Activated CD4-positive, alpha-beta T cell treated with anti-CD3 and anti-CD28 coated beads, Interleukin-2, Interleukin-4, amounts not matched to agents 100 ng/mL and 50 ng/mL, durations not matched to agents 16 hours and 8 hours (primary cell): ENCODE measurements at places on chromosomes 1 and 21.

- DNase-seq: no peak
These were observed 1.8 kb downstream of the RD3 start for GRCh38 chr1:211490038-211490678.

GRCh38 chr21:31921079-31921478, 48.3 kb downstream of the HUNK start:
- no peak for DNase-seq

- DNase-seq: no peak
These were observed 23.1 kb upstream of the PAXBP1 start for GRCh38 chr21:32794644-32795079.

- DNase-seq: no peak
These were observed at the start of gene PLA2G5 for GRCh38 chr1:20069874-20070273. Gene PLA2G5, plus strand, starts transcription at chr1:20070194. Its CDS starts 14,637 bp downstream, at chr1:20084831.

GRCh38 chr21:44708866-44709425, 2.4 kb downstream of the TSPEAR start:
- no peak for DNase-seq

GRCh38 chr1:118081387-118081786, 103.6 kb downstream of the SPAG17 start:
- peak; percentile 15 for DNase-seq

GRCh38 chr21:46371204-46372013, 47.5 kb downstream of the PCNT start:
- DNase-seq: no peak

GRCh38 chr1:61389926-61390845, 307.8 kb downstream of the NFIA start:
- DNase-seq: no peak

- DNase-seq: no peak
These were observed 3.8 kb upstream of the SLC26A9 start for GRCh38 chr1:205947024-205947423.

DNA sequence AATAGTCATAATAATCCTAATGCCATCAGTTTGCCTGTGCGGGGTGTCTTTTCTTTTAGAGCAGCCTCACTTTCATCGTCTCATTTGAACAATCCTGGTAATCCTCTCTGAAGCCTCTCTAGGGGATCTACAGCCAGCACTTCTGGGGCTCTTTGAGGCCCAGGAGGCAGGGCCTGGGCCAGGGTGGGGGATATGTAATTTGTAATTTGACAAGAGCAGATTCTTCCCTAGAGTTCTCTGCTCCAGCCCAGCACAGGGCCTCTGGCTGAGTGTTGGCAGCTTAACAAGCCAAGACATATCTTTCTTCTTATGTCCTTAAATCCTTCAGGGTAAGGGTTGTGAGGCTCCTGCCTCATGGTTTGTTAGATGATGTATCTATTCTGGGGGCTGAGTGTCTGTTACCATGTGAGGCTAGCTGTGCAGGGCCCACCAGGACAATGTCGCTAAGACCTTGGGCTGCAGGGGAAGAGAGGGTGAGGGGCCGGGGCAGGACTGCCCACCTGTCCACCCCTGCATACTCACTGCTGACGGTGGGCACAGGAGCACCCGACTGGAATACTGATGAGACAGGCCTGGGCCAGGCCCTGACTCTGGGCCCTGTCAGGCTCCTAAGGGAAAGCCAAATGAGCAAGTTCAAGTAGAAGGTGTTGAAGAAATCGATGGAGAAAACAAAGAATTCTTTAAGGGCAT, 45.3 kb upstream of the PARP1 start:
- no peak for DNase-seq

DNA sequence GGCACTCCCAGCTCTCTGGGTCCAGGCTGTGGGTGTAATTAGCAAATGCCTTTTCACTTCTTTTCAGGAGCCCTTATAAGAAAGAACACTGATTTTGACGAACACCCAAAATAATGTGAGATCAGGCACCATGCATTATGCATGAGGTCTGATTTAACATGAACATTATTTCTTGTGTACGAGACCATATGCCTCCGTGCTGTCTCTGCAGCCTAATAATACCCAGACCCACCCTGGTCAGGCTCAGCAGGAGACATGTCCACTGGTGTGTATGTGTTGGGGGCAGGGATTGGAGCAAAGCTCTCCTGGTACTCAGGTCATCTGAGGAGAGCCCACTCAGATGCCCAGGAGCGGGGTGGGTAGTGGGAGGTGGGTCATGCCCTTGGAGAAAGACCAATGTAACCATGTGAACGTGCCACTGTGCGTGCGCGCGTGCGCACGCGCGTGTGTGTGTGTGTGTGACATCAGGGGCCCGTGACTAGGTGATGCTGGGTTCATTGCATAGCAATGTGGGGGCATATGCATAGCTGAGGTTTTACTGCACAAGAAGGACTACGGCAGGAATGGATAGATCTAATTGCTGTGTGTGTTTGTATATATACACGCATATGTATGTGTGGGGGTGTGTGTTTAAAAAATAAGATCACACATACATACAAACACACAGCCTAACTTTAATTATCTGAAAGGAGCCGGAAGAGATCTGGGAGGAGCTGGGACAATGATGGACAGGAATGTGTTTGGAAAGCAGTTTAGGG, 7.1 kb downstream of the POU3F1 start:
- DNase-seq: no peak

DNA sequence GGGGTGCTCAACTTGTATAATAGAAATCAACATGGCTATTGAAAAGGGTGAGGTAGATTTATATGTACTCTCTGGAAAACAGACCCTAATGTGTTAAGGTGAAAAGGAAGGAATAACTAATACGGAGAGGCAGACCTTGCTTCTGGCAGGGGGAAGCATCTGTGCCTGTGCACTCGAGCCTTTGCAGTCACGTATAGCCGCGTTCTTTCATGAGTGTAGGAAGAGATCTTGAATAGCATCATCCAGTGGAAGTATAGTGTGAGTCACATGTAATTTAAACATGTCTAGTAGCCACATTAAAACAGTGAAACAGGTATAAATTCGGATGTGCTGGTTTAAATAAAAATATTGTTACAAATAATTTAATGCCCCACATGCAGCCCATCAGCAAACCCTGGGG, 3.0 kb downstream of the A3GALT2 start:
- no peak for DNase-seq

- no peak for DNase-seq
These were observed 39.0 kb downstream of the NEXN start for GRCh38 chr1:77927414-77927813.

- no peak for DNase-seq
These were observed 1.7 kb downstream of the WASF2 start for GRCh38 chr1:27487966-27488884.

DNA sequence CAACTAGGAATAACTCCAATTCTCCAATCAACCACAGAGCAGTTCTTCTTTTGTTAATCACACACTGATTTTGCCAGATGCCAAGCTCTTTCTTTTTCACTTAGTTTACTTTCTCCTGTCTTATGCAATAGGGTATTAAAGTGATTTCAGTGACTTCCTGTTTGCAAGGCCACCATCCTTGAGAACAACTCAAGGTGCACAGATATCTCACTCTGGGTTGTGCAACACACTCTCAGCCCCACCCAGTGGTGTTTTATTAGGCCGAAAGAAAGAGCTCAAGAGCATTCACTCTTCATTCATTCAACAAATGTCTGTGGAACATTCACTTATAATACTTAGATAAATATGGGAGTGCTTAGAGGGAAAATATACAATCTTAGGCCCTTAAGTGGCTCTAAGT, 352.5 kb downstream of the ZNF326 start:
- DNase-seq: no peak

DNA sequence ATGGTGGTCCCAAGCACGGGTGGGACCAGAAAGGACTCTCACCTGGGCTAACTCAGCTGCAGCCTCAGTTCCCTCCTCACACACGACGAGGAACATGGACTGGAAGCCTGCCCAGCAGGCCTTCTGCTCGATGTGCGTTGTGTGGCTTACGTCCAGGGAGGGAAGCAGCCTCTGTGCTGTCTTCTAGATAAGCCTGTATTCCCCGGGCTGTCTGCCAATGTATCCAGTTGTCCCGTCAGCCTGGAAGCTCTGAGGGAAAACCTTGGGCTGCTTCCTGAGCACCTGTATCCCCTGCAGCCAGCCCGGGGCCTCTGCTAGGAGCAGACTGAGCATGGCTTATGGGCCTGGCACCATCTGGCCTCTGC, 10.5 kb downstream of the PCSK9 start:
- DNase-seq: no peak

DNA sequence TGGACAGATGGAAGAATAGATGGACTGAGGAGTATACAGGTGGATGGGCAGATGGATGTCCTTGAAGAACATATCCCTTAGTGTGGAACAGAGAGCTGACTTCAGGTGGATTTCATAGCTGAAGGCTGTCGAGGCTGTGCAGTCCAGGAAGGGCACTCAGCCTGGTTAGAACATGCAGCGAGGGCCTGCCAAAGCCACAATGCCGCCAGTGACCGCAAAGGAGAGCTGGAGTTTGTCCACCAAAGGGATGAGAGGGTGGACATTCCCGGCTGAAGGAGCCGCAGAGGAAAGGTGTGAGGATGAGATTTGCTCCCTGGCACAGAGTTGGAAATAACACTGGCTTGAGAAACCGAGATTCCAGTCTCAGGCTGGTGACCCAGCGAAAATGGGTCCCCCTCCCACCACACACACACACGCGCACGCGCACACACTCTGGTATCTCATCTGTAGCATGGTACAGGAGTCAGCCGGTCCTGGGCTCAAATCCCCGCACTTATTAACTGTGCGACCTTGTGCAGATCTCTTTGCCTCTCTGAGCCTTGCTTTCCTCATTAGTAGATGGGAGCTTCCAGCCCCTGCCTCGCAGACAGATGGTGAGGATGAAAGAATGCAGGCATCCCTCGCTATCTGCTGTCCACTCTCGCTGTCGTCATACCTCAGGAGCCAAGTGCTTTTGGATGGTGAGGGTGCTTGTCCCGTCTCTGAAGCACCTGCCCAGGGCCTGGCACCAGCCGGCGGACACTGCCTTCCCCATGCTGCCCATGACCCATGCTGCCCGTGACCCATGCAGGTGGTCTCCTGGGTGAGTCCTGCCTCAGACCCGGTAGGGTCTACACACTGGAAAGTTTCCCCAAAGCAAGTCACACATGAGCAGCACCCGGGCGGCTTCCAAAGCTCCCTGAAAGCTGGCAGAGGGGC, 26.8 kb upstream of the EFHD2 start:
- no peak for DNase-seq

DNA sequence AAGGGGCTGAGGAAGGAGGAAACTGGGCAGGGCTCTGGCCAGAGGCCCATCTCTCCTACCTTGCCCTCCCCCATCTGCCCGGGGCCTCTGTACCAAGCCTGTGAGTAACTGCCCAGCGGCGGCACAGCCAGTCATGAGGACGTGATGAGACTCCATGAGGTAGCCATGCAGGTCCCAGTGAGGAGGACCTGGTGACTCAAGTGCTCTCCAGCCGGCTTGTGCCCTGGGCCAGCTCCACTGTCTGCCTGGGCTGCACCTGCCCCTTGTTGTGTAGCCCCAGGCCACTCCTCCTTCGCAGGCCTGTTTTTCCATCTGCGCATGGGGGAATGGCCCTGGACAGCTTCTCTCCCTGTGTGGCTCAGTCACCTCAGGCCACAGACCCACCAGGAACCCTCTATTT, 42.0 kb upstream of the PADI1 start:
- no peak for DNase-seq

DNA sequence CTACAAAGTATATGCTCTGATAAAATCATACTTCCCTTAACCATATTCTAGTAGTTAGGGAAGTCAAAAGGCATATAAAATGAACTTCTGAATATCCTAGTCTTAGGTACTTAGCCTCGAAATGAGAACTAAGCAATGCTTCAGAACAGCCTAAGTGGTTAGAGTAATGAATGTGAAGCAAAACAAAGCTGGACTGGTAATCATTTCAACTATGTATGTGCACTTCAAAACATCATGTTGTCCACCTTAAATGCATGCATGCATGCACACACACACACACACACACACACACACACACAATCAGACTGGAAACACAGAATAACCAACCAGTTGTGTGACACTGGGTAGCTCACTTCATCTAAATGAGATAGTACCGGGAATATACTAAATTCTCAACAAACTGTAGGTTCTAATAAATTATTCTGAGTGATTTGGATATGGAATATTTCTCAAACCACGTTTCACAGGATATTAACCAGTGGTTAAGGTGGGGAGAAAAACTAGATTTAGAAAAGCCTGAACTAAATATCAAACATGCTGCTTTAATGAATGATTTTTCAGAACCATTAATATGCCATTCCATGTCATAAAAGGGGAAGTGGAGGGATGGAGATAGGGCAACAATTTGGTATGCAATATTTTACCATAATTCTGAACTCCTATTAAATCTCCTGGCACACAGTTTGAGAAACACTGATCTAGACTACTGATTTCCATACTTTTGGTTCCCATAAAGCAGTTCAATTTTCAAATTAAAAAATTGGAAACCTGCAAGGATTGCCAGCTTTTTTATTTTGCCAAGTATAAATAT, 19.5 kb downstream of the RNF115 start:
- no peak for DNase-seq

DNA sequence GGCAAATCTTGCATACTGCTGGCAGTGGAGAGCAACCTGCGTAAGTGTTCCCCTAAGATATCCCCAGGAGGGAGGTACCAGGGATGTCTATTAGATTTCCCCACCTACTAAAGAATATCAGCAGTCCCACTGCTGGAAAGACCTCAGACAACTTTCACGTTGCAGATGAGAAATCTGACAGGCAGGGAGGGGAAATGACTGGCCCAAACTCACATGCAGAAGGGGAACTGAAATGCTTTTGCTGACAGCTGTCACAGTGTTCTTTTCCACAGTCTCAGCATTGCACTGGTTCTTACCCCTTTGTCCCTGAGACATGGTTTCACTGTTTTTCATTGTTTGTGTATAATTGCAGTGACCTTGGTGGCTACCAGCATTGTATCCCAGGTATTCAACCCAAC, 84.8 kb upstream of the ATP1A1 start:
- no peak for DNase-seq

DNA sequence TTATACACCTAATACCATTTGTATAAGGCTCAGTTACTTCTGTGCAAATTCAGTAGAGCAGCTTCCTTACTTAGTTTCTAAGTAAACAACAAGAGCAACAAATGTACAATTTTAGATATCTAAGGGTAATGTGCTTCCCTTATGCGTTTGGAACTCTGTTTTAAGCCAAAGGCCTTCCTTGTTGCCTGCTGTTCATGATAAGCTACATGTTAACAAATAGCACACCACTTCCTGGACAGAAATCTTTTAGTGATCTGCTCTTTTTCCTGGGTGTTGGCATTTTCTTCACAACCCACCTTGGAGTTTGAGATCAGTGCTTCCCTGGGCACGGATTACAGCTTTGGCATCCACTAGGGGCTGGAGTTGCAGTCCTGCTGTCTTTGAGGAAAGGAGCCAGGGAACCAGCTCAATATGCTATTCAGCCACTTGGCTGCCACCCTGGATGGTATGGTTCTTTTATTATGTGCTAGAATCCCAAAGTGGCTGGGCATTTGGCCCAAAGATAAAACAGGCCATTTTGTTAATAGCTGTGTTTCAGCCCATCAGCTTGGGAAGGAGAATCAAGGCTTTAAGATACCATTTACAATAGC, 55.6 kb upstream of the ADAR start:
- no peak for DNase-seq

- no peak for DNase-seq
These were observed 13.5 kb downstream of the SUSD4 start for GRCh38 chr1:223350361-223350908.
